ENCODE measurements at places on chromosomes 5 and 9.

- no peak for DNase-seq
Measured at GRCh38 chr5:53616939-53617549, 56.6 kb downstream of the NDUFS4 start.

DNA sequence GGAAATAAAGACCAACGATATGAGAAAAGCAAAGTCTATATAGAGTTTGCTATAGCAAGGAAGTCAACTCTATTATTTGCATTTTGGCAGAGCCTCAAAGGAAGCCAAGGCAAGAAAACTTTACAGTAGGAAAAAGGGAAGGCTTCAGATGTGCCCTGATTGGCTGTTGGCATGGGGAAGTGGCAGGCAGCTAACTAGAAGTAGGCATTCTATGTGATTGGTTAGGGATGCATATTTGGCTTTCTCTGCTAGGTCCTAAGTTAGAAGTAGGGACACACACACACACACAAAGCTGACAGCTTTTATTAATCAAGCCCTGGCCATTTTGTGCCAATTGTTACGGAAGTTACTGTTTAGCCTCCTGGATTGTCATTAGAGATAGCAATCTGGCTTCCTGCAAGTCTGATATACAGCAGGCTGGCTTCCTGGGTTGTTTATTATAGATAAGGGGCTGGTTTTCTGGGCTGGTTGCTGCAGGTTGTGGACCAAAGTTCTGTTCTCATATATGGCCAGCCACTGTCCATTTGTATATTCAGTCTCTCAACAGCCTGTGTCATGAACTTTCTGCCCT lies 308.1 kb upstream of the GRAMD2B start:
- DNase-seq = no peak

- no peak for DNase-seq
Measured at GRCh38 chr5:78601559-78602314, 46.8 kb downstream of the LHFPL2 start.

GRCh38 chr5:14301186-14301585 lies 158.0 kb downstream of the TRIO start:
- DNase-seq = no peak

GRCh38 chr9:24035816-24036215 lies 209.8 kb upstream of the ELAVL2 start:
- DNase-seq = no peak

GRCh38 chr5:162664846-162665245 lies 597.3 kb downstream of the GABRG2 start:
- no peak for DNase-seq

GRCh38 chr9:116323012-116323411 lies 169.4 kb downstream of the PAPPA start:
- no peak for DNase-seq

DNA sequence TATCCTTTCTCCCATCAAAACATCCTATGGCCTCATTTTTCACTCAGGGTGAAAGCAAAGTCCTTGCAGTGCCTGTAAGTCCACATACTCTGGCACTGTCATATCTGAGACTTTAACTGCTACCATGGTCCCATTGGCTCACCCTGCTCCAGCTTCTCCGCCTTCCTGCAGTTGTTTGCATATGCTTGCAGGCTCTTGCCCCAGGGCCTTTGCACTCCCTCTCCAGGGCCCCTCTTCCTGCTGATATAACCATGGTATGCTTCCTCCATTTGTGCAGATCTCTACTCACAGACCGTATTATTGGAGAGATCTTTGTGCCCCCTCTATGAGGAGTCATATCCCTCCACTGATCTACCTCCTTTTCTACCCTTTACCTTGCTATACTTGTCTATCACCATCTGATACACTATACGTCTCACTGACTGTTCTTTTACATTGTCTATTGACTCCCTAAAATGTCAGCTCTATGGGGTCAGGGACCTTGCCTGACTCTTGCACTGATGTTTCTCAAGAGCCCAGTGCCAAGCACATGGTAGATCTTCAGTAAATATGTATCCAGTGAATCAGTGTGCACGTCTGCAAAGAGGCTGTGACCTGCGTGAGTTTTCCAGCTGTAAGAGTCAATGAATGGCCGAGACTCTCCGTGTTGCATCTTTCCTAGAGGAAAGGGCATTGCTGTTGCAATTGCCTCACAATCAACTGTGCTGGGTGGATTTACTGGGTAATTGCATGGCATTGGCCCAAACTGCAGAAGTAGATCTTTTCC lies 81.7 kb upstream of the CPEB4 start:
- no peak for DNase-seq

GRCh38 chr9:87642330-87643106 lies 83.4 kb upstream of the CTSL start:
- DNase-seq = no peak

DNA sequence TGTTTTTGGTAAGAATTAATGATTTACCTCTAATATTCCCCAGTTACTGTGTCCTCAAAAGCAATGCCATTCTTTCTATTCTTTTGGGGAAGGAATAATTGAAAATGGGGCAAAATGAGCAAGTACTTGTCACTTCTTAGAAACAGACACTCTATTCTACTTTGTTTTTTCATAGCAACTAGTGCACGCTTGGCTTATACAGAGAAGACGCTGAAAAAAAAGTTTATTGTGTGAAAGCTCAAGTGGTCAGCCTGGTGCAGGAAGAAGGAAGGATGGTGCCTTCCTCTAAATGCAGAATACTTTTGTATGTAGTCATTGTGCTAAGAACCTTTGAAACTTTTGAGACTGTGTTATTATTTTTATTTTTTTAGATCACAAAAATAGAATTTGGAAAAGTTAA lies 29.6 kb downstream of the ANKDD1B start:
- no peak for DNase-seq

GRCh38 chr9:78280982-78281668 lies 15.8 kb upstream of the PSAT1 start:
- DNase-seq = no peak

- no peak for DNase-seq
Measured at GRCh38 chr5:126846744-126847455, 70.0 kb downstream of the LMNB1 start.

DNA sequence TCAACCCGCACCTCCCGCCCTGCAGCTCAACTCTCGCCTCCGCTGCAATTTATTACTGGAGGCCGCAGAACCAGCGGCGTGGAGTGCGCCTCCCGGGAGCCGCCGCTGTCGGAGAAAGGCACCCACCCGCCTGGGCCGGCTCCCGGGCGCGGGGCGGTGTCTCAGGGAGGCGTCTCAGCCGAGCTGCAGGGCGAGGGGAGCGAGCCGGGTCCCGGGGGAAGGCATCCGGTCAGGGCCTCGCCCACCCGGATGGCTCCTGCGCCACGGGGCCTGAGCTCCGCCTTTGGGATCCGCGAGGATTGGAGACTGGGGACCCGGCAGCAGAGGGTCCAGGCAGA lies 32.9 kb downstream of the TSPAN17 start:
- no peak for DNase-seq

DNA sequence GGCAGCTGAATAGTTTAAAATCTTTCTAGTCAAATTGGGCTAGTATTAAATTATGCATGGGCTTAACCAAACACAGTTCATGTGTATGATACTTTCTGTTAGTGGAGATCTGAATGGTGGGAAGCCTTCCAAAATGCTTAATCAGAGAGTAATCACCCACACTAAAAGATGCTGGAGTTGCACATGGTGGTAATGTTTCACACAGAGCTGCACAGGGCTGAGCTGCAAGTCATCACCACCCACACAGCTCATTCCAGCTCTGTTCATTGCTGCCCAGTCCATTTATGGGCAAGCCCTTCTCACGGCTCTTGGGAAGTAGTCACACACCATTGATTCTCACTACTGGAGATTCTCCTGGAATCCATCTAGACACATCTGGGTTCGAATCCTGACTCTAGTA lies 351.5 kb upstream of the KCNN2 start:
- no peak for DNase-seq

DNA sequence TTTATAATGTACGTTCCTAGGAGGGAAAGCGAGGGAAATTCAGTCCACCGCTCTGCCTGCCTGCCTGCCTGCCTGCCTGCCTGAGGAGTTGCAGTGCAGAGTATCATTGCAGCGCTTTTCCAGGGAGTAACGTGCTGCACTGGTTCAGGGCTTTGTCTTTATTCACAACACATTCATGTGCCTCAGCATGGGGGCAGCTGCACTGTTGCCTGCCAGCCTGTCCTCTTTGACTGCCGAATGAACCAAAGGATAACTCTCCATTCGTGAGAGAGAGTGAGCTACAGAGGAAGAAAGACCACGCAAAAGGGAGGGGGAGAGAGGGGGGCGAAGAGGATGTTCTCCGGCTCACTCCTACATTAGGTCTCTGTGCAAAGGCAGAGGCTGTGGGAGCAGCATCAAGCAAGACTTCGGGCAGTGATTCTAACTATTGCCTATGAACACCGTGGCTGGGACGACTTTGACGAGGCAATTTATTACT lies 791.2 kb downstream of the MAT2B start:
- no peak for DNase-seq

DNA sequence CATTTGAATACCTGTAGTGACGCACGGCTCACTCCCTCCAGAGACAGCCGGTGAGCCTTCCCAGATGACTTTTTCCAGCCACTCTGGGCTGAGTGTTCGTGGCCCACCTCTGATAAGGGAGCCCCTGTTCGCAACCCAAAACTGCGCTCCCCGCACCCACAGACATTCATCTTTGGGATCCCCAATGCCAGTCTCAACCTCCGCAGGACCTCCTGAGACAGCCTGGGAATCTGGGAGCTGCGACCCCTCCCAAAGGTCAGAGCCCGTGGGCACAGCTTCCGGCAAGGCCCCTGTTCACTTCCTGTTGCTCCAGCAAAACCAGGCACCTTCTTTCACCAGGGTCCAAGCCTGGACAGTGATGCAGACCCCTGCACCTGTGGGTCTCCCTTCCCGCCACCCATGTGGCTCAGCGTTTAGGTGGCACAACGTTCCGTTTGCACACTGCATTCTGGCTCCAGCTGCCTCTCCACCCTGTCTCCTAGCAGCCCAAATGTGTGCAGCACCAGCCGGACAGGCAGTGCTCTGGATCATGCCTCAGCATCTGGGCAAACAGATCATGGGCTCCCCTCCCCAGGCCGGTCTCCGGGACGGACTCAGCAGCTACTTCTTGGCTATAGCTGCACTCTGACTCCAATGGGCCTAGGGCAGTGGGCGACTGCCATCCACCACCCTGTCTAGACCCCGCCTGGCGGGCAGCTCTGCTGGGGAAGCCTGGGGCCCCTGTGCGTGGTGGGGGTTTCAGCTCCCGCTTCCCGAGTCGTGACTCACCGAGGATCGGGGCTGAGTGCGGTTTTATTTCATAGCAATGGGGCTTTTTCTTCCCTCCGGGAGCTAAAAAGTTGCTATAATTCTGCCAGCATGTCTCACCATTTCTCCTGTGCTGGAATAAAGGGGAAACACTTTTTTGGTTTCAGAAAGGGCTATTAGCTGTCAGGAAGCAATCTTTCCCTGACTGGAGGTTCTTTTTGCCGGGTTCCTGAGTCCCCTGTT lies 156.0 kb downstream of the OLFM1 start:
- no peak for DNase-seq

GRCh38 chr5:145280214-145280613 lies 554.9 kb downstream of the PRELID2 start:
- DNase-seq = no peak

DNA sequence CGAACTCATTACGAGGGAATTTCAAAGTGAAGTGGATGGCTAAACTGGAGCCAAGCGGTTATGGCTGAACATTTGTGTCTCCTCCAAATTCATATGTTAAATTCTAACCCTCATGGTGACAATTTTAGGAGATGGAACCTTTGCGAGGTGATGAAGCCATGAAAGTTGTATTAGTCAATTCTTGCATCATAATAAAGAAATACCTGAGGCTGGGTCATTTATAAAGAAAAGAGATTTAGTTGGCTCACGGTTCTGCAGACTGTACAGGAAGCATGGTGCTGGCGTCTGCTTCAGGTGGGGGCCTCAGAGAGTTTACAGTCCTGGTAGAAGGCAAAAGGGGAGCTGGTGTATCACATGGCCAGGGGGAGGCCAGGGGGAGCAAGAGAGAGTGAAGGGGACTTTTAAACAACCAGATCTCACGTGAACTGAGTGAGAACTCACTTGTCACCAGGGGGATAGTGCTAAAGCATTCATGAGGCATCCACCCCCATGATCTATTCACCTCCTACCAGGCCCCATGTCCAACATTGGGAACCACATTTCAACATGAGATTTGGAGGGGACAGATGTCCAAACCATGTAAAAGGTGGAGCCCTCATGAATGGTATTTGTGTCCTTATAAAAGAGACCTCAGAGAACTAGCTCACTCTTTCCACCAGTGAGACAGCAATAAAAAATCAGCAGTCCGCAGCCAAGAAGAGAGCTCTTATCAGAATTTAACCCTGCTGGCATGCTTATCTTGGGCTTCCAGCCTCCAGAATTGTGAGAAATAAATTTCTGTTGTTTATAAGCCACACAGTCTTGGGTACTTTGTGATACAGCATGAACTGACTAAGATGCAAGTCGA lies 143.4 kb downstream of the MTRR start:
- DNase-seq = no peak

DNA sequence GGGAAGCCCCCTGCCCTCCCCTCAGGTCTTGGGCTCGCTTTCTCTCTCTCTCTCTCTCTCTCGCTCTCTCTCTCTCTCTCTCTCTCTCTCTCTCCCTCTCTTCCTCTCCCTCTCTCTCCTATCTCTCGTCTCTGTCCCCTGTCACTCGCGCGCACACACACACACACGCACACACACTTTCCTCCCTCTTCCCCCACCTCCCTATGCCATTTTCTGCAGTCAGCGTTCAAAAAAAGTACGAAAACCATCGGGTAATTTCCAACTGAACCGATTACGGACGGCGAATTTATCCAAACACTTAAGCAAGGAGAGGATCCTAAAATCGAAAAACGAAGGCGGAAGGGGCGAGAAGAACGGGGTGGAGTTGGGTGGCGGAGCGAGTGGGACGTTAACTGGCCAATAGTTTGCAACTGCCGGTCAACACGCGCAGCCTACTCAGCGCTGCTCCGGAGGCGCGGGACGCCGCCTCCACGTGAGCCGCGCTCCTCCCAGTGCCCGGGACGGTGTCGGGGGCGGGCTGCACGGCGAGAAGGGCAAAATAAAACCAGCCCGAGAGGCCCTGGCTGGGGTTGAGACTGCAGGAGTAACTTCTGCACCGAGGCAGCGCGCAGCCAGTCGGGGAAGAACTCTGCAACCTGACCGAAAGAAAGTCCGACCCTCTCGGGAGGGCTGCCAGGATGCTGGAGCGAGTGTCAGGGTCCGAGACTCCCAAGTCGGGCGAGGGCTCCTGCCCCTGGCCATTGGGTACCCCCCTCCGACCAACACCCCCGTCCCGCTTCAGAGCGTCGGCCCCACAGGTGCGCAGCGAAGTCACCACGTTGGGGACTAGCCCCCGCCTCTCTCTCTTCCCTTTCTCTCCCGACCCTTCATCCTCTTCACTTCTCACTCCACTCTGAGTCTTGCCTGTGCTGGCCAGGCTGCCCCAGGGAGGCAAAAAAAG lies 24.9 kb upstream of the ELAVL2 start:
- no peak for DNase-seq

GRCh38 chr5:10063997-10064396 lies 185.7 kb downstream of the ATPSCKMT start:
- DNase-seq = no peak

- no peak for DNase-seq
Measured at GRCh38 chr5:173592050-173592669, 24.3 kb downstream of the BOD1 start.

GRCh38 chr5:14958188-14958587 lies 86.6 kb upstream of the ANKH start:
- DNase-seq = no peak

Data from activated CD4-positive, alpha-beta T cell treated with anti-CD3 and anti-CD28 coated beads, Interleukin-2, amount 50 U/mL, for 24 hours (primary cell).